ENCODE measurements at places on chromosomes 4 and X.

DNA sequence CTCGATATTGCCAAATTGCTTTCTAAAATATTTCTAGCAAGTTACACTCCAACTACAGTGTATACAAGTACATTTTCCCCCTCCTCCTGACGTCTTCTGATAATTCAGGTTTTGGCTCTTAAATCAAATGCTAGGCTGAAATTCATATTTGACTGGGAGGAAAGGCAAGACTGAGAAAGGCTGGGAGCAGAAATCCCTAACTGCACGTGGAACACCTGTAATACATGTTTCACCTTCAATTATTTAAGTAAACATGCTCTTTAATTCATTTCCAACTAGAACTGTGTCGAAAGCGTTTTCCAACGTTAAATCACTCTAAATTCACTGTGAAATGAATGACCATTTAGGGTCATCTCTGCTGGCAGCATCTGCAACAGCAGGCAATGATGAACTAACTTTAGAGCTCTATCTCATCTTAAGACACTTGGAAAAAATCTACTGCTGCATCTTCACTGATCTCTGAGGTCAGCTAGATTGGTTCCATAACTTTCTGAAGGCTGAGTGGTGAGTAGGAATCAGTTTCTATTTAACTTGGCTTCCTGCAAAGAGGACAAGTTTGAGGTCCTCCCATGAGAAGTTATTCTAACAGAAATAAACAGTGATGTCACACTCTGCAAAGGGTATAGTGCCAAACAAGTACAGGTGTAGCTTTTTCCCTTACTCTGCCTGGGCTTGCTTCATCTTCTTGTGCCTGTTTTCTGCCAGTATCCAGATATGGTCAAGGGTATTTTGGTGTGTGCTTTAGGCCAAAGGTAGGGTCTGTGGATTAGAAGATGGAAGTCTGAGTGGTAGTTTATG is 144.3 kb upstream of the PAK3 start:
- no peak overlapping the region for H3K27ac ChIP-seq
- no peaks in the 10 kb centered on the region for H3K4me1 ChIP-seq
- H3K36me3 ChIP-seq, result no peaks in the 10 kb centered on the region
- no peaks in the 10 kb centered on the region for H3K27me3 ChIP-seq

- H3K4me3 ChIP-seq, result no peak overlapping the region
- no peaks in the 10 kb centered on the region for H3K27me3 ChIP-seq
These were observed 64.8 kb upstream of the STOX2 start for GRCh38 chr4:183840311-183840710.

- no peaks in the 10 kb centered on the region for H3K27me3 ChIP-seq
- H3K27ac ChIP-seq, result peak overlapping the region; percentile 89
- H3K4me1 ChIP-seq, result peaks cover 9% of the 10 kb centered on the region
These were observed 29.2 kb upstream of the ASMTL start for GRCh38 chrX:1481636-1482529.

DNA sequence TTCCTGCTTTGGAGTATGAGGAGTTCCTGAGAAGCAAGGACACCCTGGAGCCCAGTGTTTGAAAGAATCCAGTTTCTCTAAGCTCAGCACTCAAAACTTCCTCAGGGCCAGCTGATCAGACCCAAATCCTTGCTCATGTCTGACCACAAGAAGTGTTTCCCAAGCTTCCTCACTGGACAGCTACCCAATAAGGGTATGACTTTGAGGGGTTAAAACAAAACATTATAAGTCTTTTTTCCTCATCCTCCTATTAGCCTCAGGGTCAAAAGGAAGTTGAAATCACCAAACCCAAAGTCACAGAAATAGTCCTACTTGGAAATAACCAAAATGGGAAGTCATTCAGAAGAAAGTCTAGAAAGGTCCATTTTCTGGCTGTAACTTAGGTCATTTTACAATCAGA is 13.7 kb downstream of the ZBTB33 start:
- no peak overlapping the region for H3K4me3 ChIP-seq
- no peak overlapping the region for H3K27ac ChIP-seq
- DNase-seq, result no peak

DNA sequence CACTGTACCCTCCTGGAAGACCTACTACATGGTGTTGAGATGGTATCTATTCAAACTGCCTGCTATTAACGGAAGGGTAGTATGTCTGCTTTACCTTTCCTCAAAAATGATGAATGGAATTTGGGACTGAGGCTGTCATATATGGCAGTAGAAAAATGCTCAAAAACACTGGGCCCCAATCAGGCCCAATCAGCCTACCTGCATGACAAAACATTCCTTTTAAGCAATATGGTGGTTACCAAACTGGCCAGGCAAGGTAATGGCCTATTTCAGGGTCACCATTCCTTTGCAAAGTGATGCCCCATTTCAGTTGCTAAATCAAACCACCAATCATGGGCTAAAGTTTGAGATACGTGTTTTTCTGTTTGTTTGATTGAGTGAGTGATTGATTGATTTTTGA is 14.9 kb downstream of the RNF150 start:
- H3K36me3 ChIP-seq, result no peaks in the 10 kb centered on the region
- no peak for DNase-seq
- no peak overlapping the region for H3K27ac ChIP-seq
- no peak overlapping the region for H3K4me3 ChIP-seq

GRCh38 chr4:104488151-104488550 is 6.5 kb downstream of the CXXC4 start:
- peak overlapping the region; percentile 82 for H3K4me3 ChIP-seq
- H3K27ac ChIP-seq, result peak overlapping the region; percentile 98
- peaks cover 38% of the 10 kb centered on the region for H3K4me1 ChIP-seq
- no peaks in the 10 kb centered on the region for H3K27me3 ChIP-seq
- no peaks in the 10 kb centered on the region for H3K36me3 ChIP-seq

DNA sequence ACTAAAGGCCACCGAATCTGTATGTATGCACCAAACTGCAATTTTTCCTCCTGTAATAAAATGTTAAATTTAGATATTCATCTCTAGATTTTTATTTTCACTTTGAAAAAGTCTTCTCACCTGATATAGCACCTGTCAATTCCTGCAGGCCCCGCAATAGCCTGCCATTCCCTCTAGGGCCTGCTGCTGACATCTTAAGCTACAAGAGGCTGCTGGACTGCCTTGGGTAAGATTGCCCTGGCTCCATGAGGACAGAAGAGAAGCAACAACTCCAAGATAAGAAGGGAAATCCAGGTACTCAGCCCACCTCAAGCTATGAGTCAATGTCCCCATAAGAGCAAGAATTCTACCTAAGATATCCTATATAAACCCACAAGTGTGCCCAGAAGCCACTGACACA is 230.2 kb upstream of the AGTR2 start:
- H3K4me3 ChIP-seq, result no peak overlapping the region
- H3K36me3 ChIP-seq, result no peaks in the 10 kb centered on the region
- no peak overlapping the region for H3K27ac ChIP-seq
- H3K27me3 ChIP-seq, result no peaks in the 10 kb centered on the region
- peak; percentile 33 for DNase-seq

- peak; percentile 58 for DNase-seq
- no peaks in the 10 kb centered on the region for H3K27me3 ChIP-seq
- no peak overlapping the region for H3K27ac ChIP-seq
- H3K4me3 ChIP-seq, result no peak overlapping the region
- no peaks in the 10 kb centered on the region for H3K4me1 ChIP-seq
- H3K36me3 ChIP-seq, result no peaks in the 10 kb centered on the region
These were observed 315.9 kb downstream of the MAPK10 start for GRCh38 chr4:86043755-86044592.

DNA sequence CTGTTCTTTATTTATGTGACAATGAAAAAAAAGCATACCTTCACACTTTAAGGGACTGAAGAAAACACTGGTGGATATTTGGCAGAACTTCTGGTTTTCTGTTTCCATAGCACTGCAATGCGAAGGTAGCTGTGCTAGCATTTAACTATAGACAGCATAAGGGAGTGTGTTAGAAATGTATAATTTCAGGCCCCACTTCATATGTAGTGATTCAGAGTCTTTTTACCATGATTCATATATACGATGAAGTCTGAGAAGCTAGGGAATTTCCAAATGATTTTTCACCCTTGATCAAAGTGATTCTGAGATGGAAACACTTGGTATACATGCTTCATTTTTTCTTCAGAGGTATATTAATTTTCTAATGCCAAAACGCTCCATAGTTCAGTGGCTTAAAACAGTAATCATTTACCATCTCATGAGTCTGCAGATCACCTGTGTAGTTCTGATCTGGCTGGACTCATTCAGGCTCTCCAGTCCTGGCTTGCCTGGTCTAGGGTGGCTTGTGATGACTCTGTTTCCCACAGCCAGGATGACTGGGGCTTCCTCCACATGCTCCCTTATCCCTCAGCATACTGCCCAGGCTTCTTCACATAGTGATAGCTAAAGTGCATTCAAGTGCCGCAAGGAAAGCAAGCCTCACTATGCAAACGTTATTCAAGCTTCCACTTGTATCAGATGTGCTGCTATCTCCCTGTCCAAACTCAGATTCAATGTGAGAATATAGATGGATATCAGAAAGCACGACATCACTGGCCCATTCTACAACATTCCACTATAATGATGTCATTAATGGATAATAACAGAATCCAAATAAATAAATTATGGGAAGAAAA is 790.1 kb downstream of the TECRL start:
- DNase-seq, result no peak
- H3K4me1 ChIP-seq, result no peaks in the 10 kb centered on the region
- no peaks in the 10 kb centered on the region for H3K36me3 ChIP-seq
- H3K27ac ChIP-seq, result no peak overlapping the region
- H3K27me3 ChIP-seq, result no peaks in the 10 kb centered on the region

DNA sequence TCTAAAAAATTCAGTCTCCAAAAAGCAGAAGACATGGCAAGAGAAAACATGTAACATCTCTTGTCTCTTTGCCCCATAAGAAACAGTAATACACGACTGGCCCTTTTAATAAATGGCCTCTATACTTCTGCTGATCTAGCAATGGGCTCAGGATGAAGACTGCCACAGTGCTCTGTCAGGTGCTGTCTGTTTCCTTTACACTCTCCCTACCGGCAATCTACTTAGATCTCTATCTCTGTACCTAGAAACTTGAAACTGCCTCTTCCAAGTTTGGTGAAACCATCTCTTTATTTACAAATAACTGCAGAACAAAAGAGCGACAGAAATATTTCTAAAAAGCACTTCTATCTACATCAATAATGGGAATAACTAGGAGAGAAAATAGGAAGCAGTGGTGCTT is 685.2 kb upstream of the INTU start:
- no peak overlapping the region for H3K4me3 ChIP-seq
- no peak overlapping the region for H3K27ac ChIP-seq
- H3K27me3 ChIP-seq, result no peaks in the 10 kb centered on the region
- no peaks in the 10 kb centered on the region for H3K4me1 ChIP-seq
- H3K36me3 ChIP-seq, result no peaks in the 10 kb centered on the region
- DNase-seq, result peak; percentile 55

GRCh38 chrX:153473126-153473525 is 2.8 kb upstream of the HAUS7 start:
- no peak for DNase-seq
- no peaks in the 10 kb centered on the region for H3K4me1 ChIP-seq
- peaks cover 24% of the 10 kb centered on the region for H3K27me3 ChIP-seq
- H3K27ac ChIP-seq, result no peak overlapping the region

DNA sequence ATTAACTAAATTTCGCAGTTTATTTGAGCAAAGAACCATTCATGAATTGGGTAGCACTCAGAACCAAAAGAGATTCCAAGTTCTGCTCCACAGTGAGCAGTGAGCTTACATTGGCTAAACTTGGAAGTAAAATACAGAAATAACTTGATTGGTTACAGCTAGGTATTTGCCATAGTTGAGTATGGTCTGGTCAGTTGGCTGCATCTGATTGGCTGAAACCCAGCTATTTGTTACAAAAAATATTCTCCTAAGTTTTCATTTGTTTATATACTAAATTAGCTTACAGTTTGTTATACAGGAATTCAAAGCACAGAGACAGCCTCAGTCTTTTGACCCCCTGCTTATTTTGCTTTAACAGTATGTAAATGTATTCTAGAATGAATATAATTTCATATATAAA is 215.1 kb downstream of the RELL1 start:
- H3K27ac ChIP-seq, result no peak overlapping the region
- no peaks in the 10 kb centered on the region for H3K36me3 ChIP-seq
- DNase-seq, result no peak

DNA sequence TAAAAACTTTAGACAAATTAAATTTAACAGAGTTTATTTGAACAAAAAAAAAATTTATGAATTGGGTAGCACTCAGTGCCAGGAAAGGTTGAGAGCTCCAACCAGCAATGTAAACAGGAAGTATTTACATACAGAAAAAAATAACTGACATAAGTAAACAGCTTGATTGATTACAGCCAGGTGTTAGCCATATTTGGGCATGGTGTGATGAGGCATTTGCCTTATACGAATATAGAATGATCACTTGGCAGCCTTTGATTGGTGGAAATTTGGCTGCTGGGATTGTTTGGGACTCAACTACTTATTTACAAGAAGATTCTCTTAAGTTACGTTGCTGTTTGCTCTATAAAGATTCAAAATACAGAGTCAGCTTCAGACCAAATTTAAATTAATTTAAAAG is 172.0 kb downstream of the ADAM29 start:
- no peak overlapping the region for H3K27ac ChIP-seq
- no peak overlapping the region for H3K4me3 ChIP-seq
- no peaks in the 10 kb centered on the region for H3K36me3 ChIP-seq
- DNase-seq, result no peak

DNA sequence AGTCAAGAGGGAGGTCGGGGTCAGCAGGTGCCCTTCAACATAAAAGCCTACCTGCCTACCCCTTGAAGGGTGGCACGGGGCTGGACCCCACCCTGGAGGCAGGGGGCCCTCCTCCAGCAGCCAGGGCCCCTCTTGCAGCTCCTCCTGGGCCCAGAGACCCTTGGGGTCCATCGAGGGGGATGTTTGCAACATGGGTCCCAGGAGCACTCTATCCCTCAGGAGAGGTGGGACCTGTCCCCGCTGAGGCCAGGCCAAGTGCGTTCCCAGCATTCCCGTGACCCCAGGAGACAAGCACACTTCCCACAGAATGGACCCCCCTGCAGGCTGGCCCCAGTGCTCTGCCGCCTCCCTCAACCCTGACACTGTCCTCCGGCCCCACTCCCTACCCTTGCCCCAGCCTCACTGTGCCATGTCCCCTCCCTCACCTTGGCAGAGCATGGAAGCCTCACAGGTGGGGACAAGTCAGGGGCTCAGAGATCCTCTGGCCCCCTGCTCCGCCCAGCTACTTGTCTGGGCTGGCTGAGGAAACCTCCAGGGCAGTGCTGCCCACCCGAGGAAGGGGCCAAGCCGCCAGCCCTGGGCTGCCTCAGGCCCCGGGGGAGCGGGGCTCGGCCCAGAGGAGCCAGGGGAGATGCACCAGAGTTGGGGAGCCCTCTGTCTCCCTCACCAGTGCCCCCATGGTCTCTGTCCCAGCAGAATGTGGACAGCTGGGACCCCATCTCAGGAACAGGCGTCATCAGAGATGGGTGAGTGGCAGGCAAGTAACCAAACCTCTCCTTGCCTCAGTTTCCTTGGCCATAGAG is 2.2 kb downstream of the MXD4 start:
- no peak overlapping the region for H3K27ac ChIP-seq
- H3K4me3 ChIP-seq, result no peak overlapping the region
- H3K27me3 ChIP-seq, result no peaks in the 10 kb centered on the region
- DNase-seq, result no peak
- H3K36me3 ChIP-seq, result no peaks in the 10 kb centered on the region
- peaks cover 24% of the 10 kb centered on the region for H3K4me1 ChIP-seq

GRCh38 chr4:40782876-40783275 is 33.1 kb downstream of the NSUN7 start:
- no peak overlapping the region for H3K4me3 ChIP-seq
- no peak for DNase-seq
- no peaks in the 10 kb centered on the region for H3K36me3 ChIP-seq
- H3K27ac ChIP-seq, result no peak overlapping the region
- H3K27me3 ChIP-seq, result no peaks in the 10 kb centered on the region
